Stimulated activated CD4-positive, alpha-beta T cell treated with anti-CD3 and anti-CD28 coated beads, TNF-alpha, amount 100 ng/mL, for 4 hours (primary cell): ENCODE measurements at places on chromosomes 4 and X.

- no peak for DNase-seq
Observed at GRCh38 chr4:33998291-33998690, 2246.0 kb downstream of the ARAP2 start.

- no peak for DNase-seq
Observed at GRCh38 chr4:31678356-31678755, 958.2 kb downstream of the PCDH7 start.

- no peak for DNase-seq
Observed at GRCh38 chr4:88280228-88280795, 4.0 kb downstream of the PPM1K start.

DNA sequence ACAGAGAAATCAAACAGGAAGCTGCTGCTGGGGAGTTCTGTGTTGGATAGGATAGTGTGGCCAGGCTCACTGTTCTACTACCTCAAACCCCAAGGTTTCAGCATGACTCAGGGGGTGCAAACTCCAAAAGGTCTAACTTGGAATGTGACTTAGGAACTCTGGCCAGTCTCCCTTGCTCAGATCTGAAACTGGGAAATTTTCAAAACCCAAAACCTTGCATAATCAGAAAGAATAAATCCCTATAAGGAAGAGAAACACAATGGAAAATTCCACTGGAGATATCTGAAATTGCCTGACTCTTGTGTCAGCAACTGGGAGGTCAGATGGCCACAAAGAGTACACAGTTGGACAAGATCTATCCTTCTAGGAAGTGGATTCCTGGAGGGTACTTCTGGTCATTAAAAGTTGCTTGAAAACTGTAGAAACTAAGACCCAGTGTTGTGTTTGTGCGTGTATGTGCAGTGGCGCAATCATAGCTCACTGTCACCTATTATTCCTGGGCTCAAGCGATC, 58.0 kb downstream of the PPEF2 start:
- DNase-seq = no peak

DNA sequence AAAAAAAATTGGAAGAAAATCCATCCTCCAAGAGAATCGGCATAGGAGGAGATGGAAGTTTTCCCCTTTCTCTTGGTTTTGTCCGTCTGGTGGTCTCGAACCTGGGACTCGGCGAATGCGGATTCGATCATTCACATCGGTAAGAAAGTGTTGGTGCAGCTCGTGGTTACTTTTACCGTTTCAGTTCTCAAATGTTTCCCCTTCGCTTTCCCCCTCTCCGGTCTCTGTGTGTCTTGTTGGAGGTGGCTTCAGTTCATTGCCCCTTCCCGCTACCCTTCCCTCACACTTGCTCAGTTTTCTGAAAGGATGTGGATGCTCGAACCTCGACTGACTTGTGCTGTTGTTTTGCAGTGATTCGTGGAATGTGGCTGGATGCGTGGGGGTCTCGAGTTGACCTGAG, 840 bp downstream of the GRID2 start:
- no peak for DNase-seq
